ENCODE measurements at places on chromosomes 1 and 21. TPM values are rescaled to one million over a fixed set of nuclear protein-coding genes. Genes with fewer than 3 reads are reported as not detected.

Gene GPR157
- total RNA-seq, result 0.25 TPM

Gene FAM72C
- total RNA-seq, result not detected

Gene MCOLN3
- total RNA-seq, result not detected

Gene PKP1
- 0.25 TPM for total RNA-seq

Gene PLA2G4A
- total RNA-seq, result 1.2 TPM

Gene ZNF593OS
- not detected for total RNA-seq

Gene PTGER3
- total RNA-seq, result 1.2 TPM

Gene SLC39A1
- 21.6 TPM for total RNA-seq

Gene CHIT1
- under 0.01 TPM for total RNA-seq

Gene FBLIM1
- total RNA-seq, result 8.4 TPM

Gene ROR1
- total RNA-seq, result 1.7 TPM

Gene OPTC
- total RNA-seq, result not detected

Gene ESRRG
- 7.1 TPM for total RNA-seq

Gene NPPA
- 2.5 TPM for total RNA-seq

Gene TFF2
- total RNA-seq, result not detected

Gene DPH5
- 19.4 TPM for total RNA-seq

Gene FAM89A
- total RNA-seq, result 1.5 TPM

Gene C4BPA
- not detected for total RNA-seq

Gene MPZ
- total RNA-seq, result 0.49 TPM

Measured in temporal lobe (tissue), 4 donors.